ENCODE measurements at places on chromosomes 5 and 9.

- no peak for DNase-seq
These were observed 76.7 kb upstream of the GDNF start for GRCh38 chr5:37916525-37916924.

DNA sequence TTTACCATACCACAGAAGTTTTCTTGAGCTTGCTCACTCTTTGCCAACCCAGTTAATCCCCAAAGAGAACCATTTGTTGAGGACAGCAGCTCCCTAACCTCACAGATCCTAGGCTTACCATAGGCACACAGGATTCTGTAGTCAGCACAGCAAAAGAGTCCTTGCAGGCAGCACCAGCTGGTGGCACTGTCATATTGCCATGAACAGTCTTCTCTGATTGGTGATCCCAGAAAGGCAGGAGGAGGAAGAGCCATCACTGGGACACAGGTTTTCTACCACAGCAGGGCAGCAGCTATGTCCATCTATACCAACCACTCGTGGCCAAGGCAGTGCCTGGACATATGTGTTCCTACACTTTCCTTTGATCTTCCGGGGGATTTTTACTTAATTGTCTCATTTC, 297.1 kb upstream of the CD180 start:
- DNase-seq: peak; percentile 5

- no peak for DNase-seq
These were observed at the start of gene DIPK1B for GRCh38 chr9:136711751-136712689. TSS of gene DIPK1B (plus strand) at chr9:136712572. CDS start at chr9:136712666, 94 bp downstream.

DNA sequence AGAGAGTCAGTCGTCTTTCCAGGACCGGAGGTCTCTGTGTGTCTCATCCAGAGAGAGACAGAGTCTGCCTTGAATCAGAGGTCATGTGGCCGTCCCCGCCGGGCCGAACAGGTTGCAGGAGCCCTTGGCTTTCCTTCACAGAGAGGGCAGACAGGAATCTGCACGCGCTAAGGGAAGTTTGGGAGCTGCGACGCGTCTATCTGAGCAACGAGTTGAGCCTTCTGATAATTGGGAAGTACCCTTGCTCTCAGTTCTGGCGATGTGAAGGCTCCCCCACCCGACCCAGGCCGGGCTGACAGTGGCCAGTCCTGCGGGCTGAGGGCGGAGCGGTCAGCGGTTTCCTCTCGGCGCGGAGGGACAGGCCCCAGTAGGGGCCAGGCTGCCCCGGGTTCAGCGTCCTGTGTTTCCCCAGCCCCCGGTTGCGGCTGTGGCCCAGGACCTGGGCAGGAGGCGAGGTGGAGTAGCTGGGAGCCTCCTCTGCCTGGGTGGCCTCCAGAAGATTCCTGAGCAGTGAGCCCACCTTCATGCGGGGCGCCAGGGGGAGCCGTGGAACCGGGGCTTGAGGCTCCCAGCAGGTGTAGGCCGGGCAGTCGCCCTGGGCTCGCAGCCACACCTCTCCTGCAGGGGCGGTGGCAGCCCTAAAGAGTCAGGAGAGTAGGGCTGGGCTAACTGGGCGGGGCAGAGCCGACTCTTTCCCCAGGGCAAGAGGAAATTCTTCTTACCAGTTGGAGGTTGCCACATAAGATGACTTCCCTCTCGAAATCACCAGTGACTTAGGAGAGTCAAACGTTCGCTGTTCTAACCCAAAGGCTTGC, 13.9 kb downstream of the NR2F1 start:
- no peak for DNase-seq

DNA sequence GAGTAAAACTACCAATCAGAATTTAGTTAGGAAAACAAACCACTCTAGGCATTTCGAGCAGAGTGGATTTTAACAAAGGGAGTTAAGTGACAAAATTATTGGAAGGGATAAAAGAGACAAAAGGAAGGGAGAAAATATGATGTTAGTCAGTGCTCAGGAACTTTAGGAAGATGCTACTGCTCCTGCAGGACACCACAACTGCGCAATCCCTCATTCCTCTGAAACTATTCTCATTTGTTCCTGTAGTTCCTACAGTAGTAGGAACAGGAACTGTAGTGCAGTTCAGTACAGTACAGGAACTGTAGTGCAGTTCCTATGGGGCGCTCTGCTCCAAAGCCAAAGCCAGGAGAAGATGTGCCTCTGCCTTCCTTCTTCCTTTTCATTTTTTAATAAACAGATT, 29.9 kb upstream of the MEGF10 start:
- no peak for DNase-seq

GRCh38 chr5:58974083-58974482, 391.2 kb downstream of the RAB3C start:
- DNase-seq: no peak

GRCh38 chr5:53972314-53972713, 338.1 kb downstream of the ARL15 start:
- DNase-seq: no peak

GRCh38 chr9:83656952-83657351, 34.0 kb downstream of the IDNK start:
- DNase-seq: no peak

- DNase-seq: no peak
These were observed 75.5 kb downstream of the SSBP2 start for GRCh38 chr5:81675420-81675819.

- no peak for DNase-seq
These were observed 446.4 kb upstream of the KLF4 start for GRCh38 chr9:107935931-107936330.

DNA sequence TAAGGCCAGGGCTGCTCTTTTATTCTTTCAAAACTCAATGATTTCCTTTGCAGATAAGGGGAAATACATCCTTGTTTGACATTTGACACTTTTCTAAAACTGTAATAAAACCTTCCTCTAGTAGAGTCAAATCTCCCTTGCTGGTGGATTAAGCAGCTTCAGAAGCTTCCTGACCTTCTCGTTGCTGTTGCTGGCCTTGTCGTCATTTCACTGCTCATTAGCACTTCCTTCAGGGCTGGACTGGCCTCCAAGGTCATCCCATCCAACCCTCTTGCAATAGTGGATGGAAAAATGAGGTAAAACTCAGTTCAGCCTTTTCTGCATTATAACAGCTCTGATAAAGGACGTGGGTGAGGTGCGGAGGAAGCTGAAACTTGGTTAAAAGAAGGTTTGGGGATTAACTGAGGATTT, 1.1 kb upstream of the ADAMTSL1 start:
- no peak for DNase-seq

DNA sequence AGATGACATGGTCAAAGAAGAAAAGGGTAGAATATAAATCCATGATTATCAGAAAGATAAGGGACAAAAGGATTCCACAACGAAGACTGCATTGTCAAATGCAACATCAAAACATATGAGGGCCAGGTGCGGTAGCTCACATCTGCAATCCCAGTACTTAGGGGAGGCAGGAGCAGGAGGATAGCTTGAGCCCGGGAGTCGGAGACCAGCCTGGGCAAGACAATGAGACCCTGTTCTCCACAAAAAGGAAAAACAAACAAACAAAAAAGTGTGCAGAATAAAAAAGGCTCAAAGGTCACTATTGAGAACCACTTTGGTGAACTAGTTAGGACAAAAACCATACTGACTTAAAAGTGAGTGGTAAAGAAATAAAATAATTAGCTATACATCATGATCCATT, 60.2 kb upstream of the NR5A1 start:
- no peak for DNase-seq

- no peak for DNase-seq
These were observed 176.6 kb downstream of the ZNF462 start for GRCh38 chr9:107039542-107039941.

DNA sequence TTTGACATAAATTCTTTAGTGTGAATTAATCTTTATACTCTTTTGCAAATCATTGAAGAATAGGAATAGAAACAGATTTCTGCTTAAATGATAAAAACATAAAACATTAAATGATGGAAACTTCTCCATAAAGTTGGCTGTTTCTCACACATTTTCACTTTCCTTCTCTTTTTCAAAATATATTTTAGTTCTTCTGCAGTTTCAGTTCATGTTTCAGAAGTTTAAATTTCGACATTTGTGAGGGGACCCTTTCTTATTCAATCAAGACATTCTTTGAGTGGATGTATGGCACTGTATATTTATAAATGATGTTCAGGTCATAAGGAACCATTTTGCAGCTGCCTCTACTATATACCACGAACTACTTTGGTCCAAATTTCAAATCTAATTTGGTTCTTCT, 34.6 kb downstream of the TNFAIP8 start:
- DNase-seq: no peak

GRCh38 chr9:32735476-32735875, 47.9 kb upstream of the TMEM215 start:
- no peak for DNase-seq

DNA sequence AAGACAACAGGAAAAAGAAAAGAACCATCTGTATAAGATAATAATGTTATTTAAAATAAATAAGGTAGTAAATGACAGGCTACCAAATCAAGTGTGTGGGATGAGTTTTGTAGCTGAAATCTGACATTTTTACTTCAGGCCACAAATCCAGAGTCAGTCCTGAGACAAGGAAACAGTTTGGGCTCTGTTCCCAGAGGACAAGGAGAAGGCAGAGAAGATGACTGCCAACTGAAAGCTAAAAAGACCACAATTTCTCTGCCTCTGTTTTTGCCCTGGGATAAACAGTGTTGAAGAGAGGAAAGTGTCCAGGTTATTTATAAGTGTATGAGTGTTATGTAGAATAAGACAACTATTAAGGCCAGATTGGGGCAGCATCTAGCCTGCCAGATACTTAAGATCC, 180.5 kb downstream of the NFIB start:
- DNase-seq: no peak

GRCh38 chr5:28398185-28398584, 1359.8 kb upstream of the CDH9 start:
- DNase-seq: no peak

DNA sequence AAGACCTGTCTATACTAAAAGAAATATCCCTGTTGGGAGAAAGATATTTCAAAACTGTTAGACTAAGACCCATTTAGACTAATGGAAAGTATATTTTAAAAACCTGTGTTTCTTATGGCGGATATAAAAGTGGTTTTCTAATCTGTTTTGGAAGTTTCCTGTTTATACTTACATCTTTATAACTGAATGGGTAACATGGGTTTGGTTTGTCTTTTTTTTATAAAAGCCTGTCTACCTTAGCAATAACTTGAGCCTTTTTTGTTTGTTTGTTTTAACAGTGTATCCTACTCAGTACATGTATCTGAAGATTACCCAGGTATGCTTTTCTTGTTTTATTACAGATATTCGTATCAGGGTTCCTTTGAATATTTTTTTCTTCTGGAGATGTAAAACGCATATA, 83.4 kb downstream of the PARP8 start:
- no peak for DNase-seq

DNA sequence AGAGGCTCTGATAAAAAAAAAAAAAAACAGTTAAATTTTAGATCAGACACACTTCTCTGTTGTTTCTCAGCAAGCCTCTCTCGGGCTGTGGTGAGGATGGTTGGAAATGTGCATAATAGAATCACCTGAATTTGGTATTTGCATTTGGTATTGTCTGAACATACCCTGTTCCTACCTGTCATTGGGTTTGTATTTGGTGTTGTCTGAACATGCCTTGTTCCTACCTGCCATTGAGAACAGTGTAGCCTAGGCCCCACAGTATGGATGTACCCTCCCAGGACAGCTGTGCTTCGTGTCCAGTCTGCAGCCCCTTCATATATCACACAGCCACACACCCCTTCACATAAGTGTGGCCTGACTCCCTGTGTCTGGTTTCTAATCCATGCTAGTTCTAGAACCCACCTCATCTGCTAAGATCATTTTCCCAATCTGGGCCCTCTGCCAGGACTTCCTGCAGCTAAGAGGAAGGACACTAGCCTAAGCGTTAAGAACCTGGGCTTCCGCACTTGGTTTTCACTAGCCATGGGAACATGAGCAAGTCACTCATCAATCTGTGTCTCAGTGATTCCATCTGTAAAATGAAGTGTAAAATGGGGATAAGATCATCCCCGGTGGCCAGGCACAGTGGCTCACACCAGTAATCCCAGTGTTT, 49.2 kb downstream of the ITGA2 start:
- no peak for DNase-seq

Data from GM20000 (cell line).